ENCODE measurements at places on chromosomes 2 and 18.

DNA sequence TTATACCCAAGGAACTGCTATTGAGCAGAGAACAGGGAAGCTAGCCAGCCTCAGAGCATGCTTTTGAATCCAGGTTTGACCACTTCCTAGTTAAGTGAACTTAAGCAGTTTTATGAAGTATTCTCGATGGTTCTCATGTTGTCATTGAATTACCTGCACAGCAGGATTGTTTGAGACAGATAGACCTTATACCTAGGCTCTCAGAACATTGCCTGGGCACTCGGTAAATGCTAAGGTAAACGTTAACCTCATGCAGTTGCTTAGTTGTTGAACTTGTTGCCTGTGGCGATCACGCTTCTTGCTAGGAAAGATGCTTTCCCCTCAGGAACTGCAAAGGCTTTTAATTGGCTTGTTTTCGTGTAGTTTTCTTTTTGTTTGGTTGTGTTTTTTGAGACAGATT is 34.0 kb upstream of the CHMP1B start:
- DNase-seq, result no peak

DNA sequence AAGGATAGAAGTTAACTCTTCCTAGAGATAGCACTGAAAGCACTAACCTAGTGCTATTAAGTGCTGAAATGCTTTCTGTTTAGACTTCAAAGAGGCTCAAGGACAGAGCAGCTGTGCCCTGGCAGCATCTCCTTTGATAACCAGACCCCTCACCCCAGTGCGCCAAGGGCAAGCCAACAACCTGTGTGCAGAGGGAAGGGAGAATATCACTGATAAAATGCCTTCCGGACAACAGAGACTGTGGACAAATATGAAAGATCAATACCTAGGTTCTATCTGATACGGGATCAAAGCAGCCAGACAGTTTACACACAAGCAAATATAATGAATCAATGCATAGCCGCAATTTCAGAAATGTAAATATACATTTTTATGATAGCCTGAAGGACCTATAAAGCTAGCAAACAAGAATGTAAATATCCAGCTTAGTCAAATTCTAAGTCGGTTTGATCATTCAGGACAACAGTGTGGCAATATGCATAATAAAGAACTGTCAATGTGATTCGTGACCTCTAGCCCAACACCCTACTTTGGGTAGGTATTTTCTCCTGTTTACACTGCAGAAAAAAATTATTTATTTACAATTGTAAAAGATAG is 91.8 kb upstream of the RFX8 start:
- DNase-seq, result no peak

- no peak for DNase-seq
Observed at GRCh38 chr2:168087401-168087800, 160.0 kb downstream of the STK39 start.

- DNase-seq, result no peak
Observed at GRCh38 chr2:12675352-12675795, 41.4 kb upstream of the TRIB2 start.

DNA sequence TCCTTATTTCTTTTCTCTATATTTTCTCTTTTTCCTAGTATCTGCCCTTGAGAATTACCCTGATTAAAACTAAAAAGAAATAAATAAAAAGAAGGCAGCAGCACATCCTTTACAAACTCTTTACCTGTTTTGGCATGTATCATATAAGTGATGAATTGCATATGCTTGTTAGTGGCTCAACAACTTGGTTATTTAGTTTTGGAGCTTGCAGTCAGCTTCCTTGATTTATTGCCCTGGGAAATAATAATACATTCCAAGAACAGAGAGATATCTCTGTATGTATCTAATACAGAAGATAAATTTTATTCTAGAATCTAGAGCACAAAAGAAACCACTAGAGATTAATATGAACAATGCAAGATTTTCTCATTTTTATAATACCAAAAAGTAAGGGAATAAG is 139.8 kb upstream of the ZC3H15 start:
- no peak for DNase-seq

DNA sequence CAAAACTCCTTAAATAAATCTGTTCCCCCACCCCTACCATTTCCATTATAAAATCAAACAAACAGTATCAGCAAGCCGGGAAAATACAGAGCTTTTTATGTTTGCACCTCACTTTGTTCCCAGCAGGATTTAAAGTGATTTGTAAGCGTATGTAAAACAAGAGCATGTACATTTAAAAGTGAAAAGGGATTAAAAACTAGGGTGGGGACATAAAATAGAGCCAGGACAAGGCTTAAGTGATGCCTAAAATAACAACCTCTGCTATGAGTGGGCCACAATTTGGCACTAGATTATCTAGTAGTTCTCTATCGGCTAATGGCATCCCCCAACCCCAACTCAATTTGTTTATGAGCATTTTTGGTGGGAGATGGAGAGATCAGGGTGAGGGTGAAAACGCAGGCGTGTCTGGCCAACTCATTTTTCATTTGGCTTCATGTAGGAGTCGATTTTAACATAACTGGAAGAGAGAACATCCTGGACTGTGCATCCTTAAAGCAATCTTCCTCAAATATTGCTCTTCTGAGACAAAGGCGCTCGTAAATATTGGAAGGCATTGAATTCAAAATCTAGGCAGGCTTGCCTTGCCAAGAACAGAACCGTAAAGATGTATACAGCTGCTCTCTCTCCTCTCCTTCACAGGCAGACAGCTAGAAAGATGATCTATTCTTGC is 34.5 kb upstream of the TSPYL6 start:
- no peak for DNase-seq

DNA sequence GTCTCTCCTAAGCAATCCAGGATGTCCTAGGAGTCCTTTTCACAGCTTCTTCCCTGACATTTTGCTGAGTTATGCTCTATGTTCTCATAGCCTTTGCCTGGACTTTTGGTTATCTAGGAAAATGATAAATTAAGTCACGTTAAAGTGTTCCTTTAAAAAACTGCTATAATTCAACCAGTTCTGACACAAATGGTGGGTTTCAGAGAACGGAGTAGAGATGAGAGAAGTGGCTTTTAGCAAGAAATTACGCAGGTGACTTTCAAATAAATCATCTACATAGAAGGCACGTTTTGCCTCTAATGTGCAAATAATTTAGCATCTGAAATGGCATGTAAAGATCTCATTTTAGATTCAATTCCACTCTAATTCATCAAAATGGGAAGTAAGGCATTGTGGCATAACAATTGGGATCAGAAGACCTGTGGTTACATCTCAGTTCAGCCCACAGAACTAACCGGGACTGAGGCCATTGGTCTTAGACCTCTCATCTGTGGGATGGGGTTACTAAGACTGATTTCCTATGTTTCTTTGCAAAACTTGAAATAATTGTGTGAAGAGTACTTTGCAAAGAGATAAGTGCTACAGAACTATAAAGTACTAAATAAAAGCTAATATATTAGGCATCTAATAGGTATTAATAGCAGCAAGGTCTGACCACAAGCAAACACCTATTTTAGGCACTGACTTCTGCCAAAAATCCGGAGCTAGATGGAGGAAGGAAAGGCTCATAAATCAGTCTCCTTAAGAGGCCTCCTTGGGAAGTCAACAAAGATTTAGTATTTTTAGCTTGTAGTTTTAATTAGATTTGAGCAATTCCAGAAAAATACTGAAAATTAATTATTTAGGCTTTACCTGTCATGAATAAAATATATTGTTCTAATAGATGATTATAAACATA is 211.4 kb downstream of the PIEZO2 start:
- DNase-seq, result no peak
